ENCODE measurements at places on chromosomes 6 and 20.

DNA sequence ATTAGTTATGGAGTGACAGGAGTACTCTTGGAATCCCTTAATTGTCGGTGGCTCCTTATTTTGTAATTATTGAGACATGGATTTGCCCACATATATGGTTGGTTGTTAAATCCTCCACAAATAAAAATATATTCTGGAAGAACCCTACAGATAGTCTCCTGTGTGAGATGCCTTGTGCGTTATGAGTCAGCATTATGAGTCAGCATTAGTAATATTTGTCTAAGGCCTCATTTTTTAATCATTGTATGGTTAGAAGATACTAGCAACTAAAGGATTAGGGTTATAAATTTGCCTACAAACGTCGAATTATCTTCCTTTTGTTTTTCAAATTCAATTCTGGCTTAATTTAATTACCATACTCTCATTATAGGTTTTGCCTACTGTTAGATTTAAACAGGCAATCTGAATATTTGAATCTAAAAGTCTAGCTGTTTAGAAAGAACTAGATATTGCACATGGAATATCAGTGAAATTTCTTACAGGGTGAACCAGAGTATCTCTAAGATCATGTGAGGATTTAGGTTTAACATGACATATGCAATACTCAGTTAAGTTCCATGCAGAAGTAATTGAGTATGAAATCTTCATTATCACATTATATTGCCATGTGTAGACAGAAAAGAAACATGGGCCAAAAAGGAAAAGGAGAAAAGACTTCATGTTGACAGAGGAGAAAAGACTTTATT, 5.9 kb downstream of the C6orf58 start:
- no peak overlapping the region for H3K27ac ChIP-seq
- no peaks in the 10 kb centered on the region for H3K4me1 ChIP-seq
- DNase-seq: no peak
- no peak overlapping the region for H3K4me3 ChIP-seq

DNA sequence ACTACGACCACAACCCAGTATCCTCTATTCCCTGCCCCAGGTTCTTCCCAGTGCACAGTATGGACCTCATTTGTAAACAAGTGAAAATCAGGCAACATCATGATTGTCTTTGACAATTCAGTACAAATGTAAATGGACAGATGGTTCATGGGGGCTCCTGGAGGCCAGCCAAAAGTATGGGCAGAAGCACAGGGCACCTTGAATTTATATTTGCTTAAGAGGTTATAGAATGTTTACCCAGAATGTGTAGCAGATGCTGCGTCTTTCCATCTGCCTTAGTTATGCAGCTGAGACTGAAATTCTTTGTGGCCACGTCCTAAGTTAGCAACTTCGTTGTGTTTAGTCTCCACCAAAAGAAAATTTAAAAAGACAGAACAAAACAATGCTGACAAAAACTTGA, 559.6 kb upstream of the NRSN1 start:
- H3K27ac ChIP-seq: no peak overlapping the region
- DNase-seq: no peak
- H3K4me3 ChIP-seq: no peak overlapping the region

GRCh38 chr20:54645445-54646155, 170.2 kb downstream of the DOK5 start:
- no peaks in the 10 kb centered on the region for H3K4me1 ChIP-seq
- no peak for DNase-seq
- H3K27ac ChIP-seq: no peak overlapping the region

DNA sequence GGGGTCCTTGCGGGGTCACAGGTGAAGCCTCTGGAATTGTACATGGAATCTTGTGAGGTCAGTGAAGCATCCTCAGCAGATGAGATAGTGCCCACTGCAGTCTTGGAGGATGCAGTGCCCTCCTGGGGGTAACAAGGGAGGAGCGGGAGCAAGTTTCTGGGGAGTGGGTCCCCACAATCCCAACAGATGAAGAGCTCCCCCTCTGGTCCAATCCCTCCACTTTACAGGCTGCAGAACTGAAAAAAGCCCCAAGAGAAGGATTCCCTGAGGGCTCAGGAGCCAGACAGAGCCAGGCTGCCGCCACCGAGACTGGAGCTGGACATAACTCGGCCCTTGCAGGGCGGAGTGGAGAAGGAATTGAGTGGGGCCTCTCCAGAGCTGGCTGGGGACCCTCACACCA, 52.4 kb downstream of the TTI1 start:
- no peaks in the 10 kb centered on the region for H3K27me3 ChIP-seq
- DNase-seq: no peak
- H3K36me3 ChIP-seq: peaks cover 31% of the 10 kb centered on the region

DNA sequence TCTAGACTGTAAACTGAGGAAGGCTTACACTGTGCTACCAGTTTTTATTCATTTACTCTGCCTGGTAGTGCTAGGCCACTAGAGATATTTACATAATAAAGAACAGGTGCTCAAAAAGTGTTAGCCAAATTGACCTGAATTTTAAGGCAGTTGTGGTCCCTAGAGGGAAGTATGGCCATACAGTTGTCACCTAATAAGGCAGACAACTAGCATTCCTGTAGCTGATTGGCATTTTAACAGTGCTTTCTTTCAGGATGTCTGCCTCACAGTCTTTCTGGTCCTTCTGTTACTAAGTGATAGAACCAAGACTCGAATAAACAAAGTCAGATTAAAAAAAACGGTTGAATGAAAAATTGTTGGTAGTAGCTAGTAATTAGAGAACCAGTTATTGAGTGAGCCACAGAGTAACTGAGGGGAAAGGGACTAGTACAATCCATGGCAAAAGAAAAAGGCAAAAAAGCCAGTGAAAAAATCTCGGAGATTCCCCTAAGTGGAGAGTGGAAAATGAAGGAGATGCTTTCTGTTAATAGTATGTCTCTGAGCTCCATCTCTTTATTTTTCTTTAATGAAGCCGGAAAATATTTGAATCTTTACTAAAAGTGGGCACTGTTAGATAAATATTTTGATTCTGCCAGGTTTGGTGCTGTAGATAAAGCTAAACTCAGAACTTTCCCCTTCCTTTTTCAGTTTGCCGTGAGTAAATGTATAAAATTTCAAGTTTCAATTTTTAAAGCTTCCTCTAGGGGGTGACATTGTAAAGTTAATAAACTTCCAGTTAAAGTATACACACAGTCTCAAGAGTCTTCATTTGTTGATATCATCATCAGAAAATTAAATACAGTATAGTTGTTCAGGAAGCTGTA, 9.1 kb downstream of the VTA1 start:
- peak overlapping the region; percentile 58 for H3K27ac ChIP-seq
- H3K4me1 ChIP-seq: peaks cover 24% of the 10 kb centered on the region
- H3K4me3 ChIP-seq: no peak overlapping the region
- DNase-seq: no peak
- H3K36me3 ChIP-seq: peaks cover 12% of the 10 kb centered on the region

GRCh38 chr6:160973311-160974250, 18.0 kb upstream of the MAP3K4 start:
- no peaks in the 10 kb centered on the region for H3K4me1 ChIP-seq
- peaks cover 7% of the 10 kb centered on the region for H3K27me3 ChIP-seq
- no peaks in the 10 kb centered on the region for H3K36me3 ChIP-seq

DNA sequence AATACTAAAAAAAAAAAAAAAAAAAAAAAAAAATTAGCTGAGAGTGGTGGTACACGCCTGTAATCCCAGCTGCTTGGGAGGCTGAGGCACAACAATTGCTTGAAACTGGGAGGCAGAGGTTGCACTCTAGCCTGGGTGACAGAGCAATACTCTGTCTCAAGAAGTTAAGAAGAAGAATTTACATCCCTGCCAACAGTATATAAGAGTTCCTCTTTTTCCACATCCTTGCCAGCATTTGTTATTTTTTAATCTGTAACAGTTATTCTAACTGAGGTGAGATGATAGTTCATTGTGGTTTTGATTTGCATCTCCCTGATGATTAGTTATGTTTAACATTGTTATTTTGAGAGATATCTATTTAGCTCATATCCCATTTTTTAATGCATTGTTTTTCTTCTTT, 20.3 kb upstream of the DYNLRB1 start:
- H3K27me3 ChIP-seq: no peaks in the 10 kb centered on the region
- H3K4me3 ChIP-seq: no peak overlapping the region
- peaks cover 58% of the 10 kb centered on the region for H3K36me3 ChIP-seq
- peak overlapping the region; percentile 26 for H3K27ac ChIP-seq
- DNase-seq: no peak
- H3K4me1 ChIP-seq: peaks cover 13% of the 10 kb centered on the region

- no peak for DNase-seq
- no peaks in the 10 kb centered on the region for H3K4me1 ChIP-seq
- no peak overlapping the region for H3K4me3 ChIP-seq
- H3K27ac ChIP-seq: no peak overlapping the region
These were observed 69.7 kb downstream of the ISM1 start for GRCh38 chr20:13290724-13291123.

- no peaks in the 10 kb centered on the region for H3K27me3 ChIP-seq
- H3K4me1 ChIP-seq: no peaks in the 10 kb centered on the region
- H3K36me3 ChIP-seq: peaks cover 3% of the 10 kb centered on the region
- no peak for DNase-seq
- no peak overlapping the region for H3K4me3 ChIP-seq
- H3K27ac ChIP-seq: no peak overlapping the region
These were observed 574.2 kb downstream of the KHDRBS2 start for GRCh38 chr6:61711849-61712248.

Measured in memory B cell (primary cell).